PC-9 (cell line): ENCODE measurements at places on chromosomes 11 and 22.

- DNase-seq = no peak
Observed at GRCh38 chr11:66035653-66036333, 9.5 kb upstream of the CATSPER1 start.

- no peak for DNase-seq
Observed at GRCh38 chr11:125250318-125251213, 86.0 kb downstream of the PKNOX2 start.

GRCh38 chr11:67276781-67277230 is 10.5 kb downstream of the GRK2 start:
- DNase-seq = no peak

- DNase-seq = no peak
Observed at GRCh38 chr22:36182857-36183256, 18.8 kb downstream of the APOL4 start.

- no peak for DNase-seq
Observed at GRCh38 chr11:126169291-126169690, 42.2 kb downstream of the RPUSD4 start.
